NCI-H2081 treated with DMSO at 0.1 percent for 48 hours (cell line): ENCODE measurements at places on chromosomes 2 and 18.
A peak's percentile ranks its signal among the peaks of the same experiment; 100 is the strongest.

GRCh38 chr18:36199691-36200295 lies 12.5 kb downstream of the MOCOS start:
- DNase-seq = no peak

- DNase-seq = no peak
Measured at GRCh38 chr2:99140056-99140859, 1.2 kb upstream of the C2orf15 start.

DNA sequence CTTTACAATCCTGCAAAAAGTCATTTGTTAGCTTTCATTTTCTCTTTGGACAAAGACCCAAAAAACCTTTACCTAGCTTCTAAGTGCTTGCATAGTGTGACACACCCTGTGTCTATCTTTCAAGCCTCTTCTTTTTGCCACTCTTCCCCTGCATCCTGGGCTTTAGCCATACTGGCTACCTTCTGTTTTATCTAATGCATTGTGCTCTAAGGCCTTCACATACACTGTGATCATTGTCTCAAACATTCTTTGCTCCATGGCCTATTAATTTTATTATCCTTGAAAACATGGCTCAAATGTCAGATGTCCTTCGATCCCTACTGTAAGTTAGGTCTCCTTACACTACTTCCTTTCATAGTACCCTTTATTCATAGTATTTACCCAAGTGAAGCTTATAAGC lies 84.4 kb downstream of the PIK3C3 start:
- DNase-seq = no peak

GRCh38 chr2:62200291-62200841 lies 4.5 kb downstream of the B3GNT2 start:
- DNase-seq = no peak

GRCh38 chr2:197801033-197801432 lies 3.4 kb upstream of the PLCL1 start:
- DNase-seq = no peak

DNA sequence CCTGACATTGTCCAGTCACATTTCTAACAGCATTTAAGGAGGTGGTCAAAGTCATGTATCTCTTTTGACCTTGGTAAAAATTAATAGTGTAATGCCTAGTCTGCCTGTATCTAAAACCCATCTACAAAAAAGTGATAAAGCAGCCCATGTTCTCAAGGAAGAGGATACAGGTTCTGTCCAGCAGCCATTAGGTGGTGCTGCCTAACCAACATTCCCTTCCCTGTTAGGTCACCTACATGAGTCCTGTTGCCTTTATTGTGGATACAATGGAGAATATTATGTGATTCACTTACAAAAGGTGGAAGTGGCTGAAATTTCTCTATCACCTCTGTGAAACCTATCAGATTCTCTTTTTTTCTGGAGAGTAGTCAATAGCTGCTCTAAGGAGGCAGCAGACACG lies 52.5 kb downstream of the AQP4 start:
- no peak for DNase-seq

DNA sequence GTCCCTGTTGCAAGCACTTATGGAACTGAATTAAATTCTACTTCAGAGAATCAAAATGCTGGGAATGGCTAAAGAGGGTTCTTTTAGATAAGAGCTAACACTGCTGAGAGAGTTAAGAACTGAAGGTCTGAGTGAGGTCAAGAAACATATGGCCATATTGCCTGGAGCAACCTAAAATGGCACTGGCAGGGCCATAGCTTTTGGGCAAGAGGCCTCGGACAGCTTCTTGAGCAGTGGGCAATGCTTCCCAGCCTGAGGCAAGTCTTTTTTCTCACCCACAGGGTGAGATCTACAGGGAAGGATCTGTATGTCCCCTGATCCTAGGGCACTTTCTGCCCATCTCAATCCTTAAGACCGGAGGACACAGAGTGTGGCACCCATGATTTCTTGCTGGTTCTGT lies 244.6 kb upstream of the NT5C1B start:
- no peak for DNase-seq

GRCh38 chr2:162838136-162838497 lies 450 bp downstream of the KCNH7 start:
- DNase-seq = peak; percentile 27

DNA sequence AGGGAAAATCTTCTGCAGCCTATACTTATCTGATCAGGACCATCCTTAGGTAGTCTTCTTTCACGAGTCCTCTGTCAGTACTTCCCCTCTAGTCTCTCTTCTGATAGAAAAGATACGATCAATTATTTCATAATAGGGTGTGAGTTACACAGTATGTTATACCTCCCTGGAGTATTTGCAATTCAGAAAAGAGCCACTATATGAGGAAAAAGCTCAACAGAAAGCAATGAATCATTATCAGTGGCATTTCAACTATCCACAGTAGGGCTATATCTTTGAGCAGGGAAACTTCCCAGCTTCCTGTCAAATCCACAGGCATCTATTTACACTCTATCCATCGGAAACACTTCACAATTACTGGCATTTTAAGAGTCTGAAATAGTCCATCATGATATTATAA lies 105.3 kb upstream of the ACVR2A start:
- no peak for DNase-seq

GRCh38 chr18:44036501-44036900 lies 644.2 kb upstream of the SETBP1 start:
- DNase-seq = no peak

- no peak for DNase-seq
Measured at GRCh38 chr2:97928591-97928990, 67.2 kb downstream of the TMEM131 start.

- DNase-seq = no peak
Measured at GRCh38 chr18:58195278-58195765, 151.3 kb downstream of the NEDD4L start.

DNA sequence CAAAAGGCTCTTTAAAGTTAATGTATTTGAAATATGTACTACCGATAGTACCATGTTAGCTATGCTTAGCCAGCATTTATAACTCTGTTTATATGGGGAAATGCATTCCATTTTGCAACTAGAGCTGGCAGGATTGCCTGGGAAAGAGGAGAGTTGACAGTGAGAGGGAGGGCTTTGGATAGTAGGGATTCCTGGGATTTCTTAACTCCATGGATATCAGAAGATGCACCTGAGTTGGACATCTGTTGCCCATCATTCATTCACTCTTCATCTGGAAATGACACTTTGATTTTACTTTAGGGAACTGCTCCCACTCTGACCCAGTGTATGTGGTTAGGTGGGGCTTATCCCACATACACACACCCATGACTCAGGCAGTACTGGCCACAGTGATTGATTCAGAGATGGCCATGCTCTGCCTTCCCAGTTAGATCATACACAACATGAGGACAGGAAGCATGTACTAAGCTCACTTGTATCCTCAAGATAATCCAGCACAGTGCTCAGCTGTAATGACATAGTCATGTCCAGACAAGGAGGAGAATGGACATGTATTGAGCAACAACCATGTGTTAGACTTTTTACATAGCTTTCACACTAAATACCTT lies 248.8 kb downstream of the MREG start:
- DNase-seq = no peak

GRCh38 chr2:50255931-50256330 lies 776.0 kb downstream of the NRXN1 start:
- no peak for DNase-seq

DNA sequence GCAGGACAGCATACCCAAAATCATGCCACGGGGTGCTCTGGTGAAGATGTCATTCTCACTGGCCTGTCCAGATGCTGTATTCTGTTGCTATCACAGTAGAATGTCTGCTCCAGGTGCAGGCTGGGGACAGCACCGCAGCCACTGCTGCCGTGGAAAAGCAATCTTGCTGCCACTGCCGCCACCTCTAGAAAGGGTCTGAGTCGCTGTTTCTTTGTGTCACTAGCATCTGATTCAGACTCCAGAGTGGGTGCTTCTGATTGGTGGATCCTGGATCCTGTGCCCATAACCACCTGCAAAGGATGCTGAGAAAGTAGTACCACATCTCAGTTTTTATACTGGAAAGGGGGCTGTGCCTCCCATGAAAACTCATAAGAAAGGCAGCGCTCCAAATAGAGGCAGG lies 45.3 kb upstream of the CTLA4 start:
- no peak for DNase-seq

- no peak for DNase-seq
Measured at GRCh38 chr18:45059695-45060094, 379.0 kb downstream of the SETBP1 start.

- DNase-seq = no peak
Measured at GRCh38 chr2:121382744-121383143, 97.7 kb upstream of the TFCP2L1 start.

- DNase-seq = no peak
Measured at GRCh38 chr2:84970868-84971509, at the start of gene KCMF1. KCMF1 (plus strand) TSS chr2:84971161; CDS start chr2:84971452, 291 bp downstream.

DNA sequence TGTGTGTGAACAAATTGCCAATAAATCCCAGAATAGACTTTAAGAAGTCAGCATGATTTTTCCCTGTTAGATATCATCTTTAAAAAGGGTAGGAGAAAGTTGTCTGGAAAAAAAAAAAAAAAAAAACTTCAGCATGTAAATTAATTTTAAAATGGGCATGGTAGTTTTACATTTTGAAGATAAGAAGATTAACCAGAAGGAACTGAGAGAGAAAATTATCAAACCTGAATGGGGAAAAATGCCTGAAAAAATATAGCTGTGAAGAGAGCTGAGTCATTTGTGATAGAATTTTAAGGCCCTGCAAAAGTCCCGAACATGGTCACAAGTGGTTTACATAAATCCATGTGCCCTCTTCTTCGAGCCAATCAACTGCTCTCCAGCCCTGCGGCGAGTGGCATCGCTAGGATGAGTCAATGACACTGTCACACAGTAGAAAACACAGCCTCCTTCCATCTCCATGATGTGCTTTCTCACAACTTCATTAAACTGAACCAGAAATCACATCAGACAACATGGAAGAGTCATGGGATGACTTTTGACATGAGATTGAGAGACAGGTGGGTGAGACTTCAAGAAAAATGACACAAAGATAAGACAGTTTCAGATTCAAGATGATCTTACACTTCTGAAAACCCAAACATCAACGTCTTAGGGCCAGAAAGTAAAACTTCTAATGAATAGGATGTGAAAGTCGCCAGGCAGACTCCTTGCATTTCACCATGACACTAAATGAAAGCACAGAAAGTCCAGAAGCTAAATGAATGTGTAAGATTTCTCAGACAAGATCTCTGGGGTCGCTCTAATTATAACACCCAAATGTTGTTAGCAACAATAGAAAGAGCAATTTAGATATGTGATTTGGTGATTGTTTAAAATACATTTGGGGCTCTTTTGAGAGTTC lies 273.0 kb upstream of the ID2 start:
- DNase-seq = no peak

GRCh38 chr2:225788571-225789094 lies 389.1 kb downstream of the NYAP2 start:
- no peak for DNase-seq

DNA sequence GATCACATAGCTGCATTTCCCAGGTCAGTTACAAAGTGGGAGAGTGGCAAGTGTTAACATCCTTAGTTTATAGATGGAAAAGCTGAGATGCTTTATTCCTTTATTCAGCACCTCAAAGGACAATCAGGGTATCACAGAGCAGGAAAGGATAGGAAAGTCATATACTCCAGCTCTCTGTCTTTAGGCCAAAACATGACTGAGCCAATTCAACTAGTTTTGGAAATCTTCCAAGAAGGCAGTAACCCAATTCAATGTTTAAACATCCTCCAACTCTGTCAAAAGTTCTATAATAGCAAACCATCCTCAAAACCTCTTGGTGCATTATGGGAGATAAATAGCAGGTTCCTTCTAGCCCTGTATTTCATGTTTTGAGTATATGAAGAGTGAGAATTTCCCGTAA lies 25.2 kb downstream of the CASP8 start:
- no peak for DNase-seq

DNA sequence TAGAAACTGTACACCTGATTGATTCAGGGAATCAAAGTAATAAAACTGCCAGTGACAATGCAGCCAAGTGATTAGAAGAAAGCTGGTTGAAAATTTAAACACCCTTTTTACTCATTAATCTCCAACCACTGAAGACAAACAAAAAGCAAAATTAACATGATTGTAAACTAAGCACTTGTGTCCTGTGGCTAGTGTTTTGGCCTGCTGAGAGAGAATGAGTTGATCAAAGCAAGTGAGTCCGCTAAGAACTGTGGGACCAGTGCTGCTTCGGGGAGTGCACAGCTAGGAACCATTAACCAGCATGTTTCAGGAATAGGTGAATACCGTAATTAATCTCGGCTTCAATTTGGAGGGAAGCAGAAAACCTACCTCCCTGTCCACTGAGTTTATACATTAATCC lies 13.6 kb upstream of the PAPOLG start:
- no peak for DNase-seq

GRCh38 chr2:33304032-33304864 lies 172.2 kb upstream of the RASGRP3 start:
- no peak for DNase-seq

DNA sequence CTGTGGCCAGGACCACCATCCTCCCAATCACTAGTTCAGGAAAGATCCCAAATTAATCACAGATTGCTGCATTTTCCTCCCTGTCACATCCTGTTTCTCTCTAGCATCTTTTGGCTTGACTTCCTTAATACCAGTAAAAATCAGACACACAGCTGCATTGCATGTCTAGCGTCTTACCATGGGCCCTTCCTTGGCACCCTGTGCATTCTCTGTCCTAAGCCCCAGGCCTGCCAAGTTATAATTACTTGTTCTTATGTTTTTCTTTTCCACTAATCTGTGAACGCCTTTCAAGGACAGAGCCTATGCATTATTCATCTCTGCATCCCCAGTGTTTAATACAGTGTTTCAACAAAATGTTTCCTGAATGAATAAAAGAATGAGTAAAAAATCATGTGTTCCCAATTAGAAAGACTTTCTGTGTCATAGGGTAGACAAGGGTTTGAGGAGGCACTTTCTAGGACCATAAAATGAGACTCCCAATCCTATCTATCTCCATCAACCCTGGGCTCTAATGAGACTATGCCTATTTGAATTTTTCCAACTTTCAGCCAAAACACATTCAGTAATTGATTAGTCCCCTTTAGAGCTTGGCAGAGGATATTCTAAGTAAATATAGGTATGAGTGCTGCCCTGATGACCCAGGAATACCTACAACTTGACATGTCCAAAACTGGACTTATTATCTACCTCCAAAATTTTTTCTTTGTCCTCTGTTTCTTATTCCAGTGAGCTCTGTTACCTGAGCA lies 10.3 kb upstream of the NT5C1B start:
- DNase-seq = no peak
